Activated T-cell treated with anti-CD3 and anti-CD28 coated beads for 1 hour (primary cell): ENCODE measurements at places on chromosomes 6 and 20.

GRCh38 chr6:69623357-69623756, 173.5 kb downstream of the LMBRD1 start:
- no peak for DNase-seq

GRCh38 chr20:21322921-21323331, 19.8 kb downstream of the XRN2 start:
- no peak for DNase-seq

DNA sequence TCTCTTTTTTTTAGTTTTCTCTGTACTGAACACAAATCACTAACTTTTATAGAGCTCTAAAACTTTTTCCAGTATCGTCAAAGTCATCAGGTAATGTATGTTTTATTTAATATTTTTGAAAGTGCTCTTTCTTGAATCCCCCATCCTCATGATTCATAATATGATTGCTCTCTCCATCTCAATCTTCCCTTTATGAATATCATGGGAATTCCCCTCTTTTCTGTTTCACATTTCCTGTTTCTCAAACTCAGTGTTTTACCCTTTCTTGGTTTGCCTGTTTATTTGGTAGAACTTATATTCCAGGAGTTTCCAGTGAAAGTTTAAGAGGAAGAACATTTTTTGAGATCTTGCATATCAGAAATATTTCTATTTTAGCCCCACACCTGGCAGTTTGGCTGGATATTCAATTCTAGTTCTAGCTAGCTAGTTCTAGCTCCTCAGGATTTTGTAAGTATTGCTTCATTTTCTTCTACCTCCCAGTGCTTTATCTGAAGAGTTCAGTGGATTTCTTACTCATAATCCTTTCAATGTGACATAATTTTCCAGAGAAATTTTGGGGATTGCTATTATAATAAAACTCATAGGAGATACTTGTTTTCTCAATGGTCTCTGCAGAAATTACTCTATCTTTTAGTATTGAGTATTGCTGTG, 6.1 kb upstream of the C6orf58 start:
- no peak for DNase-seq

DNA sequence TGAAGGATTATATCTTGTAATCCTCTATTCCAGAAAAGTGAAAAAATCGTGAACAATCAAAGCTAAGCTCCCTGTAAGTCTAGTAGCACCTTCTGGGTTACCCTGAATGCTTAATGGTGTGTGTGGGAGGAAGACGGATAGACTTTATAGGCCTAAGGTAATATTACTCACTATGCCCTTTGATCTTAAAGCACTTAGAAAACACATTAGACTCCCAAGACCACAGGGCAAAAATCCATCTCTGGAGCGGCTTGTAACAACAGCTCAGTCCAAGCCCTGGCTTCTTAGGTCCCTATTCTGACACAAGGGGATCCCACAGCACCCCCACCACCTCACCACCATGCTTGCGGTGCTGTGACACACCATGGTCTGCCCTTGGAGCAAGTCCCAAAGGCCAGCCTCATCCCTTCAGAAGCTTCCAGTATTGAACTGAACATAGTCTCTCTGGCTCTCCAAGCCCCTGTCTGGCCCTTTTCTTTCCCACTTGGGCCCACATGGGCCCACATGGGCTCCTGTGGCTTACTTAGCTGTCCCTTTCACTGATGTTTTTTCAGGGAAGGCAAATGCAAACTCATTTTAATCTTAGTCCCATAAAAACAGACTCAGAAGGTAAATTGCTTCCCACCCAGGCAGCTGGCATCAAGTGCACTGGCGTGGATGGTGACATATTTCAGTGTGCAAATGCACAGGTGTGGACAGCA, 28.3 kb downstream of the C6orf132 start:
- no peak for DNase-seq

DNA sequence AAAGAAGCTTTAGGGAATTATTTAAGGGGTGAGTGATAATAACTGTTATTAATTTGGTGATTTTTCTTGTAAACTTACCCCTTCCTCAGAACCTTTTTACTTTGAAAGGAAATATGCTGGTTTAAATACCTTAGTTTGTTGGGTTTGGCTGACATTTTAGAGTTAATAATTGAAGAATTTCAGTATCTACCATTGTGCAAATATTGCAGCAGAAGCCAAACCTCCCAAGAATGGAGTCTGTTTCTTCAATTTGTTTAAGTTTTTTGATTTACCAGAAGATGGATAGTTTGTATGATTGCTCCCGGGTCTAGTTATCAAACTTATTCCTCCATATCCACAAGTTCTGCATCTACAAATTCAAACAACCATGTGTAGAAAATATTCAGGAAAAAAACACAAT, 77.1 kb downstream of the ATRN start:
- no peak for DNase-seq

DNA sequence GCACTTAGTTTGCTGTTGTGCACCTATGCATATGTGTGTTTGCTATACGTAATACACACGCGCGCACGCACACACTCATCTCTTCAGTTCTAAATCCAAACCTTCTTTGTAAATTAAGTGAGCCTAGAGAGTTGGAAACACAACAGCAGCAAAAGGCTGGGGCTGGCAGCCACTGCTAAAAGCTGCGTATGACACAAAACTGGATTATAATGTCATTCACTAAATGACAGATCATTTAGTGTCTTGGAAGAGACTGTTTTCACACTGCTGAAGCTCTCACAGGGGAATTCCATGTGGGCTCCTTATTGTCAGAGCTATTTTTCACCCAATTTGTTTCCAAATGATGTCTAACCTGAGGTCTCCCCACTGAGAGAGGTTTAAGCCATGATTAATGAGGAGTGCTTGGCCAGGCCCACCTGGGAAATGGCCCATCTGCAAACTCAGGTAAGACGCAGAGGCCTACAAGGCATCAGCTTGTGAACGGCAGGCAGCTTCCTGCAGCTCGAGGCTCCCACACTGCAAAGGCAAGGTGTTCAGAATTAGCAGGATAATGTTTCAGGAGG, 94.2 kb downstream of the OLIG3 start:
- no peak for DNase-seq

GRCh38 chr6:70985156-70985555, 28.3 kb upstream of the B3GAT2 start:
- no peak for DNase-seq

DNA sequence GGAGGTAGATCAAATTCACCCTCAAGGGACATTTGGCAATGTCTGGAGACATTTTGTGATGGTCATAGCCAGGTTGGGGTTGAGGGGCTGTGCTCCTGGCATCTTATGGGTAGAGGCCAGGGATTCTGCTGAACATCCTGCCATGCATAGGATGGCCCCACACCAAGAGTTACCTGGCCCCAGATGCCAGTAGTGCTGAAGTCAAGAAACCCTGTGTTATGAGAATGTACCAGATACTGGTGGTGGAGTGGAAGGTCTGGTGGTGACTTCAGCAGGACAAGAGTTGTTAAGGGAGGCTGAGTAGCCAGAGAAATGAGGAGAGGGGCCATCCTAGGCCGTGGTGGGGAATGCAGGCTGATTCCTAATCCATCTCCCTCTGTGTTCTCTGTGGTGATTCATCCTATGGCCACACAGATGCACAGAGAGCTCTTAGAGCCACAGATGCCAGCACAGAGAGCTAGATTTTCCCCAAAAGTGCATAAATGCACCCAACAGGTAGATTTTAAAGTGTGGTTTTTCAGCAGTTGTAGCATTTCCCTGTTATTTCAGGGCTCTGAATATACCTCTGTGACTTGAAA, 43.6 kb downstream of the CDYL start:
- no peak for DNase-seq

GRCh38 chr6:98838032-98838431, 3.7 kb downstream of the POU3F2 start:
- DNase-seq = no peak

- DNase-seq = no peak
Observed at GRCh38 chr20:32456869-32457478, 98.8 kb downstream of the ASXL1 start.

GRCh38 chr20:59246691-59247400, 53.6 kb upstream of the EDN3 start:
- DNase-seq = no peak

DNA sequence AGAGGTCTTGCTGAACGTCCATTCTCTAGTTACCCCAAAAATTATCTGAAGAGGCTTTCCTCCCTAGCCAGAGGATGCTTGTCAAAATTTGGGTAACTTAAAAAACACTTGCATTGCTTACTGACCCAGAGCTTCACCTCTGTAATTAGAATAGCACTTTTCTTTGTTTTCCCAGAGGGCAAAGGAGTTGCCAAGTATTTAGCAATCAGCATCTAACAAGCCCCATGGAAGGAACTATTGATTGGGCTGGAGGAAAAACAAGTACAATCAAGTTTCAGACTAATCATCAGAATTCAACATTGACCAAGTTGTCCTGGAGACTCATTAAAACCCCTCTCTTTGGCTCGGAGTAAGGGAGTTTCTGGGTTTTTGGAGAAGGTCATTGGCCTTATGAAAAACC, 226.4 kb downstream of the TBC1D7 start:
- DNase-seq = no peak

DNA sequence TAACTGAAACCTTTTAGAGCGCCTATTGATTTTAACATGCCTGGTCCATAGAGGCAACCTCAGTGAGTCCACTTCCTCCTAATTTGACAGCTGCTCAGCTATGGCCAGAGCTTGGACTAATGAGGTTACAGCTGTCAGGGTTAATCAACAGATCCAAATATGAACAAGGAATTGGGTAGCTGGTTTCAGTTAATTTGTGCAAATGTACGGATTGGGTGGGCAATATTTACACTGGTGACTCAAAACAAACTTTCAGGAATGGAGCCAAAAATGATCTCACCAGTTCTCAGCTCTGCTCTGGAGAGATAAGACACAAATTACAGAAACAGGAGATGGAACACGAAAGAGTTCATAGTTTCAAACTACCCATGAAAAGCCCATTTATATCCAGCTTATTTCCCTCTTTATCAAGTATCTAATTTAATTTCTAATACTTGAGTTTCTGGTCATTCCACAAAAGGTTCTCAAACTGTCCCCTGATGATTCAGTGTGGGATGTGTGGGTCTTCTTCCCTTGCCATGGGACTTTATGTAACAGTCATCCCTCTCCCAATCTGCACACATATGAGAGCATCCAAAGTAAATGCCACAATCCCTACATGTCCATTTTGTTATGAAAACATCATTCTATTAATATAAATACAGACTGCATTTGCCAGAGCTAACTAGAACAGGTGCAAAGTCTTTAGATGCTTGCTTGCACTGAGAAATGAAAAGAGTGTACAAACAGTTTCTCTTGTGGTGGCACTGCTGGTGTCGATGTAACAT, 149.9 kb downstream of the RPS12 start:
- DNase-seq = no peak

- DNase-seq = peak; percentile 69
Observed at GRCh38 chr6:90478789-90479602, 107.9 kb downstream of the MAP3K7 start.

GRCh38 chr6:127192911-127193541, 73.6 kb upstream of the RNF146 start:
- no peak for DNase-seq

DNA sequence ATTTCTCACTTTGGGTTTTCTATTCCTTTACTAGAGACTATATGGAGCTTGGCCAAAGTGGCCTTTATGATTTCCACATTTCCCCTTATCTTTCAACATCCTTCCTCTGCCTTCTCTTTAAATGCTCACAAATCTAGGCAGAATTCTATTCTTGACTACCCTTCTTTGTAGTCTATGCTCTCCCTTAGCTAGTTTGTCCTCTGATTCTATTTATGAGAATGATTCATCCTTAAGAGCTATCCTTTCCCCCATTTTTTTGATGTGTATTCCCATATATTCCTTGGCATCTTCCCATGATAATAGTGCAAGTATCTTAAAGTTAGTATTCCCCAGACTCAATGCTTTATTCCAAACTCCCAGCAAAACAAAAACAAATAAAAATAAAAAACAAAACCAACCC, 53.1 kb downstream of the IL20RA start:
- no peak for DNase-seq

GRCh38 chr20:32608664-32609015, 23.5 kb upstream of the NOL4L start:
- DNase-seq = no peak

GRCh38 chr6:106629859-106630163, 433 bp downstream of the QRSL1 start:
- DNase-seq = no peak

DNA sequence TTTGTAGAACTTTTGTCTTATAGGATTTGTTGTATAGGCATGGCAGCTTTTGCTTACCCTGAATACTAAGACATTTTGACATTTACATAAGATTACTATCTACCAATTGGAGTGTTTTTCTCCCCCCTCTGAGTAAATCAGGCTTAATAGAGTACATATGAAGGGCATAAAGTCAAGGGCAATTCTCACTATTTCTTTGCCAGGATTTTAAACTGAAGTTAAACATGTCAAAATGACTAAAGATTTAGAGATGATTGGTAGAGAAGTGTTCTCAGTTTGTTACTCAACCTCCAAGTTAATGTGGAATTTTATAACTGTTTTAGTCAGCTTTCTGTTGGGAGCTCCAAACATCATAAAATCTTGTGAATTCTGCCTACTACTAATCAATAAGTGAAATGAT, 157.8 kb downstream of the CDKAL1 start:
- DNase-seq = no peak
